Activated CD8-positive, alpha-beta memory T cell treated with anti-CD3 and anti-CD28 coated beads, Interleukin-2, amount 10 ng/mL, durations not matched to agents 7 days and 5 days (primary cell): ENCODE measurements at places on chromosomes 5 and 9. TPM values are rescaled to one million over a fixed set of nuclear protein-coding genes. Genes with fewer than 3 reads are reported as not detected.

Gene IRX1
- total RNA-seq: not detected

Gene RGS7BP
- not detected for total RNA-seq

- H3K27ac ChIP-seq: no peak overlapping the region
- no peaks in the 10 kb centered on the region for H3K27me3 ChIP-seq
- no peak for DNase-seq
Measured at GRCh38 chr5:123367739-123368138, 55.5 kb downstream of the CEP120 start.

GRCh38 chr5:146796144-146796543 is 82.4 kb downstream of the PPP2R2B start:
- no peak for DNase-seq
- peak overlapping the region; percentile 20 for H3K27ac ChIP-seq
- H3K4me1 ChIP-seq: peaks cover 52% of the 10 kb centered on the region
- no peaks in the 10 kb centered on the region for H3K27me3 ChIP-seq

DNA sequence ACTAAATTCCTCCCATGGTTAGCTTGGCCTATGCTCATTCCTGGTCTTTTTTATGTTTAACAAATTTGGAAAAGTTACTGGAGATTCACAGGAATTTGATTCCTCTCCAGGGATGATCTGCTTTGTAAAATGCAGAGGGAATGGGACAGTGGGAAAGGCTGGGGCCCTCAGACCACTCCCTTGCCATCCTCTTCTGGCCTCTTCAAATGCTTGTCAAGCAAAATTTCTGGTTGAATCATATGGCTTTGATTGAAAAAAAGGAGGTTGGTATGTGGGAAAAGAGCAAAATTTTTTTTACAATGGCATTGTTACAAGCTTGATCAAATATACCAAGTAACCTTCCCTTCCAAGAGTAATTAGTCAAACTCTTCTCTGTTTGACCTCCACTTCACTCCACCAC is 225.1 kb downstream of the PIK3R1 start:
- no peak overlapping the region for H3K4me3 ChIP-seq
- no peak for DNase-seq
- H3K27ac ChIP-seq: no peak overlapping the region
- no peaks in the 10 kb centered on the region for H3K27me3 ChIP-seq
- peaks cover 20% of the 10 kb centered on the region for H3K4me1 ChIP-seq
- H3K36me3 ChIP-seq: no peaks in the 10 kb centered on the region

Gene SEMA4D
- total RNA-seq: 525 TPM

Gene STPG3
- not detected for total RNA-seq

Gene ZFR
- total RNA-seq: 39.8 TPM

DNA sequence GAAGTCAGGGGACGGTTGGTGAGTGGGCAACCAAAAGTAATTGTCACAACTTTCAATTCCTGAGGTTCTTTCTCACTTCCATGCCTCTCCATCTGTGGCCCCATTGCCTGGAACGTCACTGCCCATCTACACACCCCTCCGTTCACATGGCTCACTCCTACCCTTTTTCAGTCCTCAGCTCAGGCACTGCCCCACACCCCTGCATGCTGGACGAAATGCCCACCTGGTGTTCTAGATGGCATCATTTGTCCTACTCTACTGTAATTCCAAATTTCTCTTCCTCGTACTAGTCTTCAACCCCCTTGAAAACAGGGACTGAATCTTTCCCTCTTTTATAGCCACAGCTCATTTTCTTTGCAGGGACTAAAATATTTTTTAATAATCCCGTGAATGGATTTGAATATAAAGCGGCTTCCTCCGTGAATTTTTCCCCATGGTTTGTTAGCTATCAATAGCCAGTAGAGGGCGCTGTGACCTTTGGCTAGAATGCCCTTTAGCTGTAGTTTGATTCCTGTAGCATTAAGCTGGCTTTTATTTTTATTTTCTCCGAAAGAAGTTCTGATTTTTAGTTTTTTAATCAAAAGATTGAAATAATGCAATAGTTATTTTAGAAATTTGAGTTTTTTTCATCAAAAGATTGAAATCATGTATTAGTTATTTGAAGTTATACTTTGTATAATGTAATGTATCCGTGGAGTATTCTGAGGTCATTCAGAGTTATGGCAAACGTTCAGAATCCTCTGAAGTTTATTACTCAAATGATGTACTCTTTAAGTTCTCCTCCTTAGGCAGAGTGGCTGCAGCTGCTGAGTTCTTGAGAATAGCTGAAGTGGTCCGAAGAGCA is 232.1 kb downstream of the SH3GL2 start:
- no peaks in the 10 kb centered on the region for H3K27me3 ChIP-seq
- no peaks in the 10 kb centered on the region for H3K36me3 ChIP-seq
- H3K4me3 ChIP-seq: no peak overlapping the region
- H3K4me1 ChIP-seq: no peaks in the 10 kb centered on the region
